Testis (tissue), 5 donors: ENCODE measurements at places on chromosomes 7 and 10. TPM values are rescaled to one million over a fixed set of nuclear protein-coding genes. Genes with fewer than 3 reads are reported as not detected.

- no peaks in the 10 kb centered on the region for H3K27me3 ChIP-seq
- H3K27ac ChIP-seq: no peak overlapping the region
- H3K4me3 ChIP-seq: no peak overlapping the region
- no peaks in the 10 kb centered on the region for H3K36me3 ChIP-seq
Measured at GRCh38 chr10:109207361-109207760, 716.0 kb downstream of the XPNPEP1 start.

DNA sequence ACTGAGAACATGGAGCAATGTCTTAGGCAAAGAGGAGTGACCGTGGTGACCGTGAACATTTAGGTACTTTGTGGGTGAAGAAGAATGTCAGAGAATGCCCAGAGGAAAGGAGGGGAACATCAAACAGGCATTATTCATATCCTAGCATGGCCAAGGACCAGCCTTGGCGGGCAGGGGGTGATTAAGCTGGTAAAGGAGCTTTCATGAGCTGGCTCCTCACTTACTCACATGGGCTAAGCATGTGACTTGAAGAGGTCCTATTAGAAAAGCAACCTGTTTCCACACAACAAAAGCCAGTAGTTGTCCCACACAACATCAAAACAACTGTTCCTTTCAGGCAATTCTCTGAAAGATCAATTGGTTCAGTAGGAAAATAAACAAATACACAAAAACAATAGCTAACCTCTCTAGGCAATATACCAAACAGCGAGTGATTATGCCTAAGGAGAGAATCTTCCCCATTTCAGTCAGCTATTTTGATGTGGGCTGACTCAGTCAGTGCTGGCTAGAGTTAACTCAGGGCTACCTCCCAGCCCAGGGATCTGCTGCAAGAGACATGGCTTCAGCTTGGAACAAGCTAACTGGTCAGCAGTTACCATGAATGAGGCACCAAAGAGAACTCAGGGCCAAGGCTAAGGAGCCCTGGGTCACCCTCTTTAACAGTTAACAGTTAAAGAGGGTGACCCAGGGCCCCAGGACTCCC is 283.5 kb downstream of the ARHGAP12 start:
- no peaks in the 10 kb centered on the region for H3K36me3 ChIP-seq
- H3K27me3 ChIP-seq: no peaks in the 10 kb centered on the region
- no peak overlapping the region for H3K27ac ChIP-seq
- no peak overlapping the region for H3K4me3 ChIP-seq
- H3K4me1 ChIP-seq: no peaks in the 10 kb centered on the region

GRCh38 chr7:2072042-2072441 is 160.7 kb downstream of the MAD1L1 start:
- no peaks in the 10 kb centered on the region for H3K36me3 ChIP-seq
- no peak overlapping the region for H3K27ac ChIP-seq
- no peak for DNase-seq
- H3K4me3 ChIP-seq: no peak overlapping the region
- H3K27me3 ChIP-seq: no peaks in the 10 kb centered on the region

The OR2A5 gene
- total RNA-seq: 0.43 TPM

The CFAP58 gene
- 10.1 TPM for total RNA-seq

The AKR1C4 gene
- 0.63 TPM for total RNA-seq
